ENCODE measurements at places on chromosomes 7 and 10. TPM values are rescaled to one million over a fixed set of nuclear protein-coding genes. Genes with fewer than 3 reads are reported as not detected.

- no peak for DNase-seq
- no peak overlapping the region for H3K27ac ChIP-seq
- no peak overlapping the region for H3K4me3 ChIP-seq
- H3K27me3 ChIP-seq = no peaks in the 10 kb centered on the region
- peaks cover 9% of the 10 kb centered on the region for H3K4me1 ChIP-seq
Observed at GRCh38 chr7:82481499-82482097, 38.0 kb upstream of the CACNA2D1 start.

- no peaks in the 10 kb centered on the region for H3K27me3 ChIP-seq
- H3K36me3 ChIP-seq = no peaks in the 10 kb centered on the region
- H3K4me1 ChIP-seq = no peaks in the 10 kb centered on the region
- H3K4me3 ChIP-seq = no peak overlapping the region
Observed at GRCh38 chr10:122448600-122448999, 5.9 kb upstream of the ARMS2 start.

DNA sequence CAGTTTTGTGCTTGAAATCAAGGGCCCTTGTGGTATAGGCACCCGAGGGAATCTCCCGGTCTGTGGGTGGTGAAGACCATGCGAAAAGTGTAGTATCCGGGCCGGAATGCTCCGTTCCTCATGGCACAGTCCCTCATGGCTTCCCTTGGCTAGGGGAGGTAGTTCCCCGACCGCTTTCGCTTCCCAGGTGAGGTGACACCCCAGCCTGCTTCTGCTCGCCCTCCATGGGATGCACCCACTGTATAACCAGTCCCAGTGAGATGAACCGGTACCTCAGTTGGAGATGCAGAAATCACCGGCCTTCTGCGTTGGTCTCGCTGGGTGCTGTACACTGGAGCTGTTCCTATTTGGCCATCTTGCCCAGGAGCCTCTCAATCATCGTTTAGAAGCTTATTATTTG is 195.7 kb upstream of the POT1 start:
- no peak overlapping the region for H3K27ac ChIP-seq
- H3K36me3 ChIP-seq = no peaks in the 10 kb centered on the region
- H3K27me3 ChIP-seq = no peaks in the 10 kb centered on the region
- no peak overlapping the region for H3K4me3 ChIP-seq
- H3K4me1 ChIP-seq = no peaks in the 10 kb centered on the region

DNA sequence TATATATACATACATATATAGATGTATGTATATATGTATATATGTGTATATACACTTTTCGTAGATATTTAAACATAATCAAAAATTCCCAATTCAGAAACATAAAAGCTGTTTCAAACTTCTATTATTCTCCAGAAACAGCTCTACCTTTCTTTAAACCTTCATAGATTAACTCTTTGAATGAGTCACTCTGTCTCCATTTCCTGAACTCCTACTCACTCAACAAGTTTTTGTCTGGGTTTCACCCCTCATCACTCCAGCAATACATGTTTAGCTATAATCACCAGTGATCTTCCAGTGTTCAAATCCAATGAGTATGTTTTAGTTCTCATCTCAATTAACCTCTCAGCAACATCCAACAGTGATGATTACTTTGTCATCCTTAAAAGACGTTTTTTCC is 9.6 kb downstream of the DGKB start:
- H3K27me3 ChIP-seq = no peaks in the 10 kb centered on the region
- no peak overlapping the region for H3K27ac ChIP-seq
- no peak overlapping the region for H3K4me3 ChIP-seq
- peaks cover 3% of the 10 kb centered on the region for H3K4me1 ChIP-seq
- H3K36me3 ChIP-seq = no peaks in the 10 kb centered on the region

DNA sequence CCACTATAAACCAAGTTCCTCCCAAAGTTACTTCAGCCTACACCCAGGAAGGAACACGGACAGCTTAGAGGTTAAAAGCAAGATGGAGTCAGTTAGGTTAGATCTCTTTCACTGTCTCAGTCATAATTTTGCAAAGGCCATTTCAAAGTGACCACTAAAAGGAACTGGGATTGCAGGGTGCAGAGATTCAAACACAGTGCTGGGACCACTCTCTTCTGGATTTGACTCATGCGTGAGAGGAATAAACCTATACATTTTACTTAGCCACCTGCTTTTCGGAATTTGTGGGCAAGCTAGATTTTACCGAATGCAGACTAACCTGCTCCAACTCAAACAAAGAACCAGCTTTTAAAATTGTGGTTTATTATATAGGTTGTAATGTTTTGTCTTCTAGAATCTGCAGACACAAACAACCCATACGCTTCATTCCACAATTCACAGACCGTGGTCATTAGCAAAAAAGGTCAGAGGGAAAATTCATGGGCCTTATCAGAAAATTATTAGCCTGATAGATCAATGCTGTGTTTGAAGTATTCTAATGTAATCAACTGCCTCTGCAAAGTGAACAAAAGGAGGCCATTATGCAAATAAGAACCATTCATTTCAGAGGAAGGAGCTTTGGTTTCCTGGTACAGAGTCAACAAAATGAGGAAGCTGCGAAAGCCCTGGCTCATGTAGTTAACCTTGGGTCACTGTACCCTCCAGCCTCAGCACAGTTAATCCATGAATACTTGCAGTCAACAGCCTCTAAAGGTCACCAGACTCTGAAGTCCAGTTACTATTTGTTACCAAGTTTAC is 342.7 kb upstream of the KLF6 start:
- H3K27me3 ChIP-seq = no peaks in the 10 kb centered on the region
- H3K36me3 ChIP-seq = no peaks in the 10 kb centered on the region
- H3K4me1 ChIP-seq = no peaks in the 10 kb centered on the region
- peak overlapping the region; percentile 5 for H3K27ac ChIP-seq

- H3K4me1 ChIP-seq = peaks cover 55% of the 10 kb centered on the region
- peak overlapping the region; percentile 97 for H3K27ac ChIP-seq
- no peak for DNase-seq
- H3K36me3 ChIP-seq = peaks cover 47% of the 10 kb centered on the region
- no peak overlapping the region for H3K4me3 ChIP-seq
Observed at GRCh38 chr7:143392875-143393266, 11.7 kb downstream of the ZYX start.

GRCh38 chr10:17836942-17837341 is 27.8 kb downstream of the MRC1 start:
- DNase-seq = no peak
- H3K27me3 ChIP-seq = no peaks in the 10 kb centered on the region
- peaks cover 20% of the 10 kb centered on the region for H3K4me1 ChIP-seq
- peak overlapping the region; percentile 31 for H3K27ac ChIP-seq
- H3K36me3 ChIP-seq = no peaks in the 10 kb centered on the region

DNA sequence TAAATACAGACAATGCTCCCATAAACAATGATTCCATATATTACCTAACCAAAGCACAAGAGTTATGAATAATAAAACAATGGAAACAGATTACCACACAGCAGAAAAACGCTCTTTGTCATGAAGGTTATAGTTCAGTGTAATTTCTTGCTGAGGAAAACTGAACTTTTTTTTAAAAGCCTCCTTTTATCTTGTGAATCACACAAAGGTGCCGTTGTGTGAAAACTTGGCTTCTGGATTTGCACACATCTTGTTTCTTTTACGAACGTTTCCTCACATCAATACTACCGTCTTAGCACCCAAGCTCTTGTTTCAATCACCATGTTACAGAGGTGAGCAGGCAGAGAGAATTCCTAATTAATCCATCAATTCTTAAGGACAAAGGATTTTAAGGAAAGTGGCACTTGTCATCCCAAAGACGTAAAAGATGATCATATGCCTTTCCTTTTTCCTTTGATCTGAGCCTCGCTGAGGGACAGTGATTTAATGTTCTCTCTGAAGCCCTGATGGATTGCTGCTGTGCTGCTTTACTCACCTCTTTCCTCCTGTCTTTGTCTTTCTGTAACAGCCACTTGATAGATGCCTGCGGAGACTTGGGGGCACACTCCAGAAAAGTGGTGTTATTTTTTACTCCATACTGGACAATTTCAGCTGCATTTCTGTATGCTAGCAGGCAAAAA is 110.1 kb downstream of the CD36 start:
- no peaks in the 10 kb centered on the region for H3K4me1 ChIP-seq
- no peak overlapping the region for H3K27ac ChIP-seq
- H3K36me3 ChIP-seq = no peaks in the 10 kb centered on the region
- no peak for DNase-seq

- no peak overlapping the region for H3K4me3 ChIP-seq
- no peak for DNase-seq
- H3K4me1 ChIP-seq = no peaks in the 10 kb centered on the region
Observed at GRCh38 chr7:2066251-2066919, 166.4 kb downstream of the MAD1L1 start.

- H3K4me3 ChIP-seq = no peak overlapping the region
- no peaks in the 10 kb centered on the region for H3K36me3 ChIP-seq
- H3K4me1 ChIP-seq = no peaks in the 10 kb centered on the region
Observed at GRCh38 chr7:120108376-120108775, 164.6 kb upstream of the KCND2 start.

- no peak for DNase-seq
Observed at GRCh38 chr7:32470871-32471270, 19.3 kb downstream of the LSM5 start.

DNA sequence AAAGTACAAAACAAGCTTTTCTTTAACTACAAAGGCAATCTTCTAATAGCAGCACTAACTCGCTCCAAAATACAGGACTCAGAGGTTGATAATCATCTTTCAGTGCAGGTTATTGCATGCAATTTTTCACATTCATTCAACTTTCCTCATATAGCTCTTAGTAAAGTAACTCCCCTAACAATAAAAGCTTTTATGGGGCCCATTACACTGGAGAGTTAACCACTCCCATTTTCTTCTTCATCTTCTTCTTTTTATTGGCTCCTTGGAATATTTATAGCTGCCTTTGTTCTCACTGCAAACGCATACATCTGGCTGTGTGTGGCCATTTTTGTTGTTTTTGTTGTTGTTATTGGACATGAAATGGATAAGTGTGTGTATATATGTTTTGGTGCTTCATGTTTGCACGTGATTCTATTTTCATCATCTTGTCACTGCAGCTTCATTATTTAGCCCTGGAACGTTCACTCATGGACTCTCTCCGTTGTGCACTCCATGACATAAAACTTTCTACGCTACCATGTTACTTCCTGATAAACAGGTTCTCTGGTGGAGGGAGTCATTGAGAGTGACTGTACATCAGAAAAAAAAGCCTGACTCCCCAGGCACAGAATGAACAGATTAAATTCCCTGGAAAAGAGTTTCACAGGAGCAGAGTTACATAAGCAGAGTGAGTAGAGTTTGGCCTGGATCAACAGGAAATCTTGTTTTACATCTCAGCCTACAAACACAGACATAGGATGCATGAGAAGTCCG is 236.4 kb upstream of the SP4 start:
- no peak overlapping the region for H3K4me3 ChIP-seq
- no peaks in the 10 kb centered on the region for H3K4me1 ChIP-seq
- H3K27ac ChIP-seq = no peak overlapping the region
- DNase-seq = no peak
- no peaks in the 10 kb centered on the region for H3K27me3 ChIP-seq
- no peaks in the 10 kb centered on the region for H3K36me3 ChIP-seq

POU6F2 gene
- total RNA-seq = not detected

ABCC2 gene
- total RNA-seq = 1.4 TPM

MYL7 gene
- not detected for total RNA-seq

KCND2 gene
- total RNA-seq = 1.2 TPM

DPCD gene
- total RNA-seq = 46.5 TPM

ZNF680 gene
- 9.8 TPM for total RNA-seq

ATP6V0A4 gene
- not detected for total RNA-seq

CALHM2 gene
- 50.0 TPM for total RNA-seq

NKX6-2 gene
- total RNA-seq = not detected
